AG04450 (cell line): ENCODE measurements at places on chromosomes 3 and 15.

DNA sequence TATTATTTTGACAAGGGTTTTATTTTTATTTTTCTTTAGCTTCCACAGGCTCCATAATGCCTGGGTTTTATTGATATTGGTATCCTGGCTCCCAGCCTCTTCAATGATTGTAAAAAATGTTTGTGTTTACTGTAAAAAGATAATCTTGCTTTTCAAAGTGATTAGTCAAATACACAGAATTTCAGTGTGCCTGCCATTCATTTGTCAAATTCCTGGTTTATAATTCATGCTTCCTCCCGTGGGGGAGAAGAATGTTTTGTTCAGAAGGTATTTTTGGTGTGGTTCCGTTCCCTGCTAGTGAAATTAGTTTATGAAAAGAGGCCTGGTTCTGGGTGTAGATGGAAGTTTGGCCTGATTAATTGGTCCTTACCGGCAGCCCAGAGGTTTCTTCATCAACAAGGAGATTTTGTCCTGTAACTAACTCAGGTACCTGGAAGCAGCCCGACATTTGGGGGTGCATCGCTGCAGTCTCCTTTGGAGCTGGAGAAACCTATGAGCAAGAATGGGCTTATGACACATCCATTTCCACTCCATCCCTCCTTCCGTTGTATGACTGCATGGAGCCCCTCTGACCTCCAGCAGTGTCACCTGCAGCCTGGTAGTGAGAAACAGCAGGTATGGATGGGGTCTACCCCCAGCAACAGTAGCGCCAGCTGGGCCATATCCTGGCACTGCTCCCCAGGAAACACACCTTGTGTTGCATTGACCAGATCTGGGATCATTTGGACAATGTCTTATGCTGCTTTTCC lies 101.5 kb downstream of the PGPEP1L start:
- DNase-seq: no peak

GRCh38 chr3:196501316-196502044 lies 2.1 kb downstream of the RNF168 start:
- DNase-seq: no peak

DNA sequence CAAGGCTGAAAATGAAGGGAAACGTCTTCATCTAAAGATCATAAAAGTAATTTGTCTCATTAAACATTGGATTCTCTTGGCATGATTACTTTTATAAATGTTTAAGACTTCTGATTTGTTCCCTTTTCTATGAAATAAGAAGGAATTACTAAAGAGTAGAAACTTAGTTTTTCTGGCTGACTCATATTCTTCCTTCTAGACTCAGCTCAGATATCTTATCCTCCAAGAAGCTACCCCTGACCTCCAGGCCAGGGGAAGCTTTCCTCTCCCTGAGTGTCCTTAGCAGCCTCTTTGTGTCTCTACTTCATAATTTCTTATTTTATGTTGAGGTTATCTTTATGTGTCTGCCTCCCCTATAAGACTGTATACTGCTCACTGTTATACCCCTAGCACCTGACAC lies 291.9 kb upstream of the STT3B start:
- DNase-seq: no peak

- no peak for DNase-seq
Measured at GRCh38 chr3:28949580-28949979, 331.3 kb upstream of the RBMS3 start.

DNA sequence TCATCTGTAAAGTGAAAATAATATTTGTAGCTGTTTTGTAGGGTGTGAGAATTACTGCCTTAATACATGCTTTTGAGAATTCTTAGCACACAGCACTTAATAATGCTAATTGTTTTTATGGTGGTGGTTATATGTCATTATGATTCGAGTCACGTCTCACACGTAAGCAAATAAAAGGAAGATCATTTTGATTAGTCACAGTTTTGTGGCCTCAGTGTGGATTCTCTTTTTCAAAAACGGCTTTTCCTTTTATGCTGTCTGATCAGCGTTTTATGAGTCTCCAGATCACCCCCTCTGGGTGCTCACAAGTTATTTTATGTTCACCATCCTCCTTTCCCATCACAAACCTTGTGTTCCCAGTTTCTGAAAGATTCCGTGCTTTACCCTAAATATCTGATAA lies 255.6 kb upstream of the CNTN4 start:
- no peak for DNase-seq

GRCh38 chr3:104635872-104636580 lies 730.7 kb upstream of the ALCAM start:
- DNase-seq: no peak

DNA sequence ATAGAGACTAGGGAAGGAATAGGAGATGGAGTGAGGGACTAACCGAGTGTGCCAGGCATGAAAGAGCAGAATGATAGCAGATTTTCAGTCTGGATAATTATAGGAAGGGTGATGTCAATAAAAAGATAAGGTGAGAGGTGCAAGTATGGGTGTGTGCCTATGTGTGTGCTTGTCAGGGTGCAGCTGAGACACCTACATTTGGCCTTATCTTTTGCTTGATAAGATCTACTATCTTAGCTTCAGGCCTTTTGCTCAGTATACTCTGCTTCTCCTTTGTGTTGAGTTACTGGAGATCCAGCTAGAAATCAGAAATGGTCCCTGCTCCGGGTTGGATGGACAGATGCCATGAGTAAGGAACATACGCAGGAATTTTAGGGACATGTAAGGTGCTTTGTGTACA lies 17.4 kb downstream of the ARL14 start:
- DNase-seq: no peak

DNA sequence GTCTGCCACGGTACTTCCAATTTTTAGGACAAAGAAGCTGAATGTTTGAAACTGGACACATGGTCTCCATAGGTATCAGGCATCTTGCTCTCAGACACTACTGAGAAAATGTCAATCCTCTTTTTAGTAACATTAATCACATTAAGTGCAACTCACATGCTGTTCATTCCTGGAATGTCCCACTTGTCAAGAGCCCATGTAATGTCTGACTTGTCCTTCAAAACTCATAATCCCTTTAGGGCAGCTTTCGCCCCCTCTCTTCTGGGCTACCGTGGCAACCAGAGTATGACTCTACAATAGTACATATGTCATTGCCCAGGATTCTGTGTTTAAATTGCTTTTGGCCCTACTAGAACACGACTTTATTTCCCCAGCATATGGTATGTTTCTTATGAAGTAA lies 12.3 kb downstream of the NUDT16 start:
- DNase-seq: no peak

DNA sequence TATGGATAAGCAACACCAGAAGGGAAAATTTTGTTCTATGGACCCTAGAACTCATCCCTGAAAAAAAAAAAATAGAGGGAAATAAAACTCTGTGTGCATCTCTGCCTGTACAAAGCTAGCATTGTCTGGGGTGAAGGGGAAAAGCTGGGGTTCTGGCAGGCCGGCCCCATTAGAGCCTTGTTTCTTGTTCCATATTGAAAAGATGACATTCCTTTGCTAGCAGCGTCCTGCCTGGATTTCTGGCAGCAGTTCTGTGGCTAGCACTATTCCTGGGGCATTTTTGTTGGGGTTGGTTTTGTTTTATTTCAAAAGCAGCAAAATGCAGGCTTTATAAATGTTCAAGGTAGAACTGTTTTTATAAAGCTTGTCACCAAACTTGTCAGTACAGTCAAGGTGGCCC lies 45.2 kb downstream of the RARB start:
- DNase-seq: no peak

DNA sequence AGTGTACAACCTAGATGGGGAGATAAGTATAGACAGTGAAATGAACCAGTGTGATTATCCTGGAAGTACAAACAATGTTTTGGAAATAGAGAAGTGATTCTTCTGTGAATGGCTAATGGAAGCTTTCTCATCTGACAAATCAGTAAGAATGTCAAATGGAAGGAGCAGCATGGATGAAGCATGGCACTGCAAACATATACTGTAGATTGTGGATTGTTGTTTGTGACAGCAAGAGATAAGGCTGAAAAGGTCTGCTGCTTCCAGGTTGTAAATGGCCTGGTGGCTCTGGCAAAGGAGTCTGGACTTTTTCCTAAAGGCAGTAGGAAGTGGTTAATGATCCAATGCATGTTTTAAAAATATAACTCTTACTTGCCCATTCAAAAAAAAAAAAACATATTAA lies 71.3 kb downstream of the FBN1 start:
- DNase-seq: no peak

- DNase-seq: peak; percentile 44
Measured at GRCh38 chr3:160372780-160373179, 26.2 kb downstream of the IFT80 start.

DNA sequence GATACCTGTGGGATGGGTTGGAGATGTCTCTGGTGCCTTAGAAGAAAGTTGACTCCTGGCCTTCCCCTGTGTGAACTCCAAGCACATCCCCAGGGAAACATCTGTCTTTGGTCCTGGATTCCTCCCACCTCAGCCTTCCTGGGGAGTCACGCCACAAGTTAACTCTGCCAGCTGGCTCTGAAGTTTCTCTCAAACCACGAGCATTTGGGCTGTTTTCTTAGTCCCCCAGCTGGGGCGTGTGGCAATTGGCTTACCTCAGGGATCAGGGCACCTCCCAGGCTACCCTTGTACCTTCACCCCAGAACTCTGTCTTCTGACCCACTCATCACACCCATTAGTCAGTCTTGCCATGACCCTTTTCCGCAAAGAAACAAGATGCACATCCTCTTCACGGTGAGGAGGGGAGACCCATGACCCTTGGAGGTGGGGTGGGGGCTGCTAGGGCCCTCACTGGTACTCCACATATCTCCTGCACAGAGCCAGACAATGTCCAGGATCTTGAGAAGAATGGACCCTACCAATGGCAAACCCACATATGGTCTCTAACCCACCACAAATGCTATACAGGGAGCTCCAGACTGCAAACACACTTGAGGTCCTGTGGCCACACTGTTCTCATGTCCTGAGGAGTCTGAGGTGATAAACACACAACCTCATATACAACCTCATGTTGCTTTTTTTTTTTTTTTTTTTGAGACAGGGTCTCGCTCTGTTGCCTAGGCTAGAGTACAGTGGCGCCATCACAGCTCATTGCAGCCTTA lies 3.9 kb downstream of the NEIL1 start:
- DNase-seq: no peak

DNA sequence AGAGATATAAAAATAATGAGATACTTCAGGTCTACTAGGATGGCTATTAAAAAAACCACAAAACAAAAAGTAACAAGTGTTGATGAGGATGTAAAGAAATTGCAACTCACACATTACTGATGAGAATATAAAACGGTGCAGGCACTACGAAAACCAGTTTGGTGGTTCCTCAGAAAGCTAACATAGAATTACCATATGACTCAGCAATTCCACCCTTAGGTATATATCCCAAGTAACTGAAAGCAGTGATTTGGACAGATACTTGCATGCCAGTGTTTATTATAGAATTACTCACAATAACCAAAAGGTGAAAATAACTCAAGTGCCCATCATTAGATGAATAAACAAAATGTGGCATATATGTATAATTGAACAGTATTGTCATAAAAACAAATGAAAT lies 87.5 kb upstream of the MELTF start:
- DNase-seq: no peak

- DNase-seq: no peak
Measured at GRCh38 chr15:98312913-98313312, 335.4 kb upstream of the IGF1R start.

- no peak for DNase-seq
Measured at GRCh38 chr15:84598250-84598649, 2.6 kb upstream of the ZSCAN2 start.

- peak; percentile 4 for DNase-seq
Measured at GRCh38 chr3:242602-243355, 46.2 kb downstream of the CHL1 start.

- DNase-seq: no peak
Measured at GRCh38 chr3:102113421-102114041, 264.2 kb downstream of the NFKBIZ start.

DNA sequence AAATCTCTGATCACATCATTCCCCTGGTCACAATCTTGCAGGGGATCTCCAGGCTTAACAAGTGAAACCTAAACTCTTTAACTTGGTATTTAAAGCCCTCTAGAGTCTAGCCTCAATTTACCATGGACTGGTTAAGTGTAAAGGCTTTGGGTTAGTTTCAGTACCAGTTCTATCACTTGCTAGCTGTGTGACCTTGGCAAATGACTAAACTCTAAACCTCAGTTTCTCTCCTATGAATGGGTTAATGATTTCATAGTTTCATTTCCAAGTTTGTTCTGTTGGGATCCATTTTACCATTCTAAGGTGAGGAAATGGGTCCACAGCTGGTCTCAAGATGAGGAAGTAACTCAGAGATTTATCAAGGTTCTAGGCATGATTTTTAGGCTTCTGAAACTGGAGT lies 38.8 kb upstream of the TIMP4 start:
- no peak for DNase-seq

DNA sequence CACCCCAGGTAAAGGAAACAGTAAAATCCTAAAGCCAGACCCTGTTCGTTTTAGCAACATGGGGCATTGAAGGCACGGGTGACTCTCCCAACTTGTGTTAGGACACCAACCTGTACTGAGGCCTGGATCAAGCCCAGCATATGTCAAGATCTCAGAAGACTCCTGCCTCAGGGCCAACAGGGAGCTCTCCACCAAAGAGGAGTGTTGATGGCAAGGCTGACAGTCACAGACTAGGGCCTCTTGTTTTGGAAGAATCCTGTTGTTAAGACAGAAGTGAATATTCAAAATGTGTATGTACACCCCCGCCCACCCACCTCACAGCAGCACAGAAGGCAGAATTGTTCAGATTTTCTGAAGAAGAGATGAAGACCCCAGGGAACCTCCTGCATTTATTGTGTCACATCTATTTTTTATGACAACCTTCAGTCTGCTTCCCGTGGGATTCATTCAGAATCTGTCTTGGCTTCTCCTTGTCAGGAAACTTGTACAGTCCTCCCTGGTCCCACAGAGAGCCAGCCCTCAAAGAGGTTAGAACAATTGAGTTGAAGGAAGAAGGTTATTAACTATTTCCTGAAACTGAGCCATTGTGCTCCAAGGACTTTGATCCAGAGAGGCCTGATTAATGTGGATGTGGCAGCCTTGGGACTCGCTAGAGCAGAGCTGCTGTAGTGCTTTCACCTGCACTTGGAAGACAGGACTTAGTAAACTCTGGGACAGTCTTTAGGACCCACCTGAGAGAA lies 61.7 kb upstream of the PLXNA1 start:
- DNase-seq: no peak

- DNase-seq: no peak
Measured at GRCh38 chr15:66290007-66290406, 3.4 kb upstream of the DIS3L start.

GRCh38 chr15:68667800-68668625 lies 89.2 kb downstream of the CORO2B start:
- DNase-seq: no peak
